ENCODE measurements at places on chromosomes 11 and 22. TPM values are rescaled to one million over a fixed set of nuclear protein-coding genes. Genes with fewer than 3 reads are reported as not detected.

Gene PGM2L1
- 3.4 TPM for total RNA-seq

Gene CHST1
- total RNA-seq: 5.4 TPM

DNA sequence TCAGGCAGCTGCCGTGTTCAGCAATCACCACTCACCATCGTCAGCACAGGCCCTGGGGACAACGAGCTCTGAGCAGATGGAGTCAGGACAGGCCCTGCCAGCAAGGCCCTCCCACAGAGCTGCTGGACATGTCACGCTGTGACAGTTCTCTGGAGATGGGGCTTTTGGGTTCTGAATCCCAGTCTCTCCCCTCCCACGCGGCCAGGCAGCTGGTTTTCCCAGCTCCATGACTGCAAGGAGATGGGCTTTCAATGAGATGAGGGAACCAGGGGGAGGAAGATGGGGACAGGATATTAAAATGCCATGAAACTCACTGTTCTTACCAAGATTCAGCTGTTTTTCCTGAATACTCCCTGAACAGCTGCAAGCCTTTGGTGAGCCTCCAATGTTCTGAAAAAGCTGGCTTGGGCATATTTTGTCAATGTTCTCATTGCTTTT lies 305.9 kb downstream of the BRD1 start:
- no peak for DNase-seq
- H3K36me3 ChIP-seq: no peaks in the 10 kb centered on the region
- no peaks in the 10 kb centered on the region for H3K4me1 ChIP-seq
- no peak overlapping the region for H3K4me3 ChIP-seq
- H3K27me3 ChIP-seq: no peaks in the 10 kb centered on the region

Gene OVCH2
- not detected for total RNA-seq

DNA sequence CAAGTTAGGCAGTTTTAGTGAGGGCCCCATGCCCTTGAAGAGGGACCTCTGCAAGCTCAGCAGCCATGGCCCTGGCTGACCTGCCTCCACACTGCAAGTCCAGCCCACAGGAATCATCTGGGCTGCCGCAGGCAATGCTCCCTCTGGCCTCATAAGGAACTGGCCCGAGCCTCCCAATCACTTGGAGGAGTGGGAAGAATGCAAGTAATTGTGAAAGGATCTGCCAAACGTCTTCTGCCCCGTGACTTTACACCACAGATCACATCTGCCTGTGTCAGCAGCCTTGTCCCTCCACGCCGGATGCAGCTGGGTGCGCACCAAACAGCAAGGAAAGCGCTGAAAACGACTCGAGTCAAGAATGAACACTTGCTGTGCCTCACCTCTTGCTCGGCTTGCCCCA lies 23.8 kb downstream of the OPCML start:
- no peak overlapping the region for H3K27ac ChIP-seq
- no peak for DNase-seq
- no peak overlapping the region for H3K4me3 ChIP-seq
- no peaks in the 10 kb centered on the region for H3K36me3 ChIP-seq

Gene FBLN1
- total RNA-seq: 354 TPM

Gene PRG3
- not detected for total RNA-seq

GRCh38 chr11:812390-812789 lies 2.6 kb downstream of the RPLP2 start:
- no peak for DNase-seq
- H3K36me3 ChIP-seq: peaks cover 30% of the 10 kb centered on the region
- no peak overlapping the region for H3K27ac ChIP-seq
- H3K4me3 ChIP-seq: no peak overlapping the region
- peaks cover 32% of the 10 kb centered on the region for H3K4me1 ChIP-seq

DNA sequence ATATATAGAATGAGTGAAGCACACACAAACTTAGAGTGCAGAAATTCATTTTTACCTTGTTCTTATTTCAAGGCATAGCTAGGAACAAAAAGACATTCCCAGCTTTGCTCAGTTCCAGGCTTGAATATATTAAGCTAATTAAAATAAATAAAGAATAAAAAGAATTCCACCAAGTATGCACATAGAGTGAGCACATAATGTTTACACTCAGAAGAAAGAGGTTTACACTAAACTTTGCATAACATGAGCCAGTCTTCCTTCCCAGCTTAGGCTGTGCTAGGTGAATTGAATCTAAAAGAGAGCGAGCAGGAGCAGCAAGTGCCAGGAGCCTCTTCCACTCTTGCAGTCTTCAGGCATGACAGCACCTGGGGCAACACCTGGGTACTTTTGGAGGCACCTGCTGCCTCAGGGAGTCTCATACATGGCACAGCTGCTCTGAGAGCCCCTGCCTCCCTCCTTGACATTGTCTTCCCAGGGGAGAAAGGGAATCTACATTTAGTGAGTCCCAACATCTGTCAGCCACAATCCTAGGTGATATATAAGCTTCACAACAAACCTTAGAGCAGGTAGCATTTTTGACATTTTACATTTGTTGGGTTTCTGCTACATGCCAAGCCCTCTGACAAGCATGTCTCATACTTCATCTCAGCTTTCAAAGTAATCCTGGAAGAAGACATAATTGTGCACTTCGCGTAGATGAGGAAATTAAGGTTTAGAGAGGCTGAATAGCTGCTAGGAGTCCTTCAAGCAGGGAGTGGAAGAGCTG lies 732.7 kb upstream of the TENM4 start:
- H3K36me3 ChIP-seq: no peaks in the 10 kb centered on the region
- no peak overlapping the region for H3K27ac ChIP-seq
- no peaks in the 10 kb centered on the region for H3K4me1 ChIP-seq
- DNase-seq: no peak

All from right atrium auricular region (tissue), 2 donors.